Fibroblast of skin of right quadriceps (primary cell): ENCODE measurements at places on chromosomes 5 and 9.
A peak's percentile ranks its signal among the peaks of the same experiment; 100 is the strongest.

DNA sequence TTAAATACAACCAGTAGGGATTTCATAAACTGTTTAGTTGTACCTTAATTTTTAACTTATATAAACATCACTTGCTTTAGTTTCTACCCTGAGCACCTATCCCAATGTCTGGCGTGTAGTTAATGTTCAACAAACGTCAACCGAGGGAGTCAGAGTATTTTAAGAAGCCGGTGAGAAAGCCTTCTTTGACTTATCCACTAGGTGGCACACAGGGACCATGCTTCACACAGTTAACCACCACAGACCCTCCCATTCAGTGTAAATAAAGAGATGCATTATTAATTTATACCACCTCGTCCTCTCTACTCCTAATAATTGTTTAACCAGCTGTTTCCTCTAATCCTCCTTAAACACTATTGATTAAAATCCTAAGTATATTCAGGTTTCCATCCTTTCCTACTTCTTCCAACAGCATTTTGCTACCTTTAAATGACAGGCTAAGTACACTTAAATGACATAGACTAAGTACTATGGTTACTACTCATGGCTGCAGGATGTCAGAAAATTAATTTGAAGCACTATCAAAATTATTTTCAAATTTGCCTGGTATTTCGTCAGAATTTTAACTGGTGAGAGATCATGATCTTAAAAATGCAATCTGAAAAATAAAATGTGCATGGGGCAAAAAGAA, 2.3 kb downstream of the HAPLN1 start:
- DNase-seq: peak; percentile 64

DNA sequence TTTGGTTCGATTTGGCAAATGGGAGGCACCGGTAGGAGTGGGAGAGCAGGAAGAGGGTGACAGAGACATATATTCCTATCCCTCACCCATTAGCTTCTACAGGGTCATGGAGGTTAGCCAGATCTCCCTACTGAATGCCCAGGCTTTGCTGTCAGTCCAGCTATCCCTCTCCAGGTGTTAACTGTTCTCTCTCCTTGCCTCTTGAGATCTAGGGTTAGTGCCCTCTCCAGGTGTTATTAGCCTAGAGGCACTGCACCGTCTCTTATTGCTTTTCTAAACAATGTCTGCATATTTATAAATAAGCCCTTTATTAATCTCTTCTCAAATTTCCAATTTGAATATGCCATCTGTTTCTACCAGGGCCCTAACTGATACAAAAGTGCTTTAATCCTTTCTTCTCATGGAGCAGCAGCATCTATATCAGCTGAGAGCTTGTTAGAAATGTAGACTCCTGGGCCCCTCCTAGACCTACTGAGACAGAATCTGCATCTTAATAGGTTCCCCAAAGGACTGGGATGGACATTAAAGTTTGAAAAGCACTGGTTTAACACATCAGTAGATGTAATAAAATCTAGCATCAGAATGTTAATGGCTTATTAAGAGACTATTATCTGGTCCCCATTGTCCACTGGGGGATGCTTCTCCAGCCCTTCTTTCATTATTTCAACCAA, 322.5 kb upstream of the SLC24A2 start:
- DNase-seq: no peak

- DNase-seq: peak; percentile 23
Observed at GRCh38 chr9:88342246-88342645, 46.0 kb upstream of the SPIN1 start.

GRCh38 chr5:37685211-37685610, 154.6 kb downstream of the GDNF start:
- no peak for DNase-seq

DNA sequence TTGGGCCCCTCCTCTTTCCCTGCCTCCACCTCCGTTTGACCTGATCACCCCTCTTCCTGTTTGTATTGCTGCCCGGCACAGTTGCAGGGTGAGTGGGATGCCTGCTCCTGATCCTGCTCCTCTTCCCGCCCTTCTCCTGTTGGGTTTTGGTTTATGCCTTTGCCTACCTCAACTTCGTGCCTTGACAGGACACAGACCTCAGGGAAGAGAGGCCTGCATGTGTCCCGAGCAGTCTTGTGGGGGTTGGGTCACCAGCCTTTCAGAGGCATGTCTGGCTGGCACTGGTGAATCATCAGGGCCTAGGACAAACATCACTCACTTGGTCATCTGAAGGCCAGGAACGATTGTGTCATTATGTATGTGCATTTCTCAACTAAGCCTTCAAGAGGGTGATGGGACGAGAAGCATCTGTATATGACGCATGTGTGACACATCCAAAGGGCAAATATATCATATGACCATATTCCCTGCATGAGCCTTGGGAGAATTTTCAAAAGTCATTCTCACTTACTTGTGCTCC, 56.9 kb downstream of the NPR3 start:
- peak; percentile 89 for DNase-seq

DNA sequence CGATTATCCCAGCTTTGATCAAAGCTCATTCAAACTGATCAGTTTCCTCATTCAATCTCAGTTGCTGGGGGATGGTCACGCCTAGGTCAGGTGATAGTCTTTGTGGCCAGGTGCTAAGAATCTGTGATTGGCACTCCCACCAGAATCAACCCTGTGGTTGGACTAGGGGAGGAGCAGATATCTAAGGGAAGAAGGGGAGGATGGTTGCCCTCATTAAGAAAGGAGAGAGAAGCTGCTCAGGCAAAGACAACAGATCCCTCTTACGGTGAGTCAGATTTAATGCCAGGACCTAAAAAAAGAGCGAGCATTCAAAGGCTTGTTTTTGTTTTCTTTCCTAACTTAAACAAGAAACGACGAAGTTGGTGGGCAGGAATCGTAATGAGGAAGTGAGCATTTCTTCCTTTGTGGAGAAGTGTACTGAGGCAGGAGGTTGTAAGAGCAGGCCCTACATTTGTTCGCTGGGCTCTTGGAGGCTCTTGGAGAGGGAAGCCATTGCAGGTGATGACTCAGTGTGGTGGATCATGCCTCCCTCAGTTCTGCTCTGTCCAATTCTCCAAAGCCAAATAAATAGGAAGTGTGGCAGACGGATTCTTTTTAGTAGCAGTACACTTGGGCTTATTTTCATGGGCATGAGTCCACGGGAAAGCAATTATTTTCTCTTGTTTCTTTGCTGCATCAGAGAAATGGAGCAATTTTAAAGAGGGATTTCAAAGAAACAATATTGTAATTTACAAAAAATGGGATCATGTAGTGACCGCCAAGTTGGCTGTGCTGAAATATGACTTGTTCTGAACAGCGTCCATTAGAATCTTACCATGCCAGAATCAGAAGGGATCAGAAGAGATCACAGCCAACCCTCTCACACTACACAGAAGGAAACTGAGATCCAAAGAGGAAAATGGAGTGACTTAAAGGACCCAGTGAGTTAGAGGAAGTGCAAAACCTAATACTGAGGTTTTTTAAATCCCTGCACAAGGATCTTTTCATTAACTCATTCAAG, 18.7 kb upstream of the TGFBR1 start:
- DNase-seq: peak; percentile 68

- no peak for DNase-seq
Observed at GRCh38 chr5:6783787-6784186, 70.6 kb downstream of the TENT4A start.

DNA sequence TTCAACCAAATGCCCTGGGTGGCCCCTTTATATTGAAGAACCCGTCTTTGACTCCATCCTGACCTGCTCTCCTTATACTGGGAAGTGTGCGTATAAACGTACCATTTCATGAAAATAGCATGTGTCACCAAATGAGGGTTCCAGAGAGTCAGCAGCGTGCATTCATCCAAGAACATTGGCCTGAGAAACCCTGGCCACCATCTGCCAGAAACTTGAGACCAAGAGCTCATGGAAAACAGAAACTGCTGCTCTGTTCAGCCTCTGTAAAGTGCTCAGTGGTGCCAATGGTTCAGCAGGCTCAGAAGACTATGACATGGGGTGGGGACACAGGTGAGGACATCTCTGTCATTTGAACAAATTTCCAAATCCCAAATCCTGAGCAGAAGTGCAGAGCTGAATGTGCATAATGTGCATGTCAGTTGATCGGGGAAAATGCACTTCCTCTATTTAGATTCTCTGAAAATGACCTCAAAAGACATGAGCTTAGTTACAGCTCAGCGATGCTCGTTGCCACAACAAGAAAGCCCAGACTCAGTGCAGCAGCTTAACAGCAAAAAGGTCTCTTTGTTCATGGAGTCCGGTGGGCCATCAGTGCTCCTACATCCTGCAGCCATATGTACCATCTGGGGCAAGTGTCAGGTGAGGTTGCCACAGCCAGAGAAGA, 176.1 kb downstream of the ATPSCKMT start:
- no peak for DNase-seq

GRCh38 chr5:14004598-14005394, 60.3 kb upstream of the DNAH5 start:
- peak; percentile 51 for DNase-seq

- no peak for DNase-seq
Observed at GRCh38 chr9:96068511-96068910, 193.0 kb downstream of the ERCC6L2 start.

DNA sequence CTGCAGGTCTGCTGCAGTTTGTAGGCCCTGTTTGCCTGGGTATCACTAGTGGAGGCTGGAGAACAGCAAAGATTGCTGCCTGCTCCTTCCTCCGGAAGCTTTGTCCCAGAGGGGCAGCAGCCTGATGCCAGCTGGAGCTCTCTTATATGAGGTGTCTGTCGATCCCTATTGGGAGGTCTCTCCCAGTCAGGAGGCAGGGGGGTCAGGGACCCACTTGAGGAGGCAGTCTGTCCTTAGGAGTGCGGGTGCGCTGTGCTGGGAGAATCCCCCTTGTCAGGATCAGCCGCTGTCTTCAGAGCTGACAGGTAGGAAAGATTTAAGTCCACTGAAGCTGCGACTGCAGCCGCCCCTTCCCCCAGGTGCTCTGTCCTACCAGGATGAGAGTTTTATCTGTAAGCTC, 64.9 kb downstream of the CCDC171 start:
- DNase-seq: no peak

- DNase-seq: peak; percentile 17
Observed at GRCh38 chr5:117801583-117801982, 1186.8 kb downstream of the DTWD2 start.

- no peak for DNase-seq
Observed at GRCh38 chr5:154478752-154479159, 729 bp upstream of the HAND1 start.

- DNase-seq: no peak
Observed at GRCh38 chr5:32934529-32934928, 223.4 kb downstream of the NPR3 start.

DNA sequence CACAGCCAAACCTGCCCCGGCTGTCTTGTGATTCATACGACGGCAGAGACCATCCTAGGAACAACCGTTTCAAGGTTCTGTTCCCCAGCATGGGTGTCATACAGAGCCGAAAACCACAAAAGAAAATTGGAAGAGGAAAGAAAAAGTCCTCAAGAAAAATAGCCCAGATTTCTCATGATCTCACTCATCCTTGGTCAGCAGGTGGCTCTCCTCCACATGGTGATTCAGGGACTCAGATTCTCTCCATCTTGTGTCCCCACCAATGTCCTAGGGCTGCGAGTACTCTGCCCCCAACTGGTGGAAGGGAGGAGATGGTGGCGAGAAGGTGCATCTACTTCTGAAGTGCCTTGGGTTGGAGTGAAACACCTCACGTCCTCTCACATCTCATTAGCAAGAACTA, 25.6 kb downstream of the PDZD2 start:
- peak; percentile 12 for DNase-seq

- DNase-seq: peak; percentile 64
Observed at GRCh38 chr9:108761655-108762347, 94.0 kb downstream of the ACTL7B start.

DNA sequence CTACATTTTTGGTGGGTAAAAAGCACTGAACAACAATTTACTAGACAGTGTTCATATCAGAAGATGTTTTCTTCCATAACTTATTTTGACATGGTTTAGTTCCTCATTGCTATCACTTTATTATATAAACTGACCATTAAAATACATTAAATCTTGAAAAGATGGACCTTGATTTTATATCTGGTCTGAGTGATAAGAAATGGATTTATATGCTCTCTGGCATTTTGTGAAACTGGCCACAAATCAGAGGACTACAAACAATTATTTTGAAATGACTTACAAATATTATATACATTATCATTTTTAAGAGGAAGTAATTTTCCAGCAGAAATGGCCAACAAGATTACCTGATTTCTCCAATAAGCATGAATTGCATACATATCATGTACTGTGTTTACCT, 23.6 kb upstream of the TRIM36 start:
- no peak for DNase-seq

DNA sequence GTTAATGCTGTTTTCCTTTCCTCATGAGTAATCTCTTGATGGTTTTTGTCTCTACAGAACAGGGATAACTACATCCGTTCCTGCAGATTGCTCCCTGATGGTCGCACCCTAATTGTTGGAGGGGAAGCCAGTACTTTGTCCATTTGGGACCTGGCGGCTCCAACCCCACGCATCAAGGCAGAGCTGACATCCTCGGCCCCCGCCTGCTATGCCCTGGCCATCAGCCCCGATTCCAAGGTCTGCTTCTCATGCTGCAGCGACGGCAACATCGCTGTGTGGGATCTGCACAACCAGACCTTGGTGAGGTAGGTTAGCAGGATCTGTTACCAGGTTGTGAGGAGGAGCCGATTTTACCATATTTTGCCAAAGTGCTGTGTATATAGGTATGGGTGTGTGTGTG, 148.2 kb downstream of the TLE4 start:
- no peak for DNase-seq

DNA sequence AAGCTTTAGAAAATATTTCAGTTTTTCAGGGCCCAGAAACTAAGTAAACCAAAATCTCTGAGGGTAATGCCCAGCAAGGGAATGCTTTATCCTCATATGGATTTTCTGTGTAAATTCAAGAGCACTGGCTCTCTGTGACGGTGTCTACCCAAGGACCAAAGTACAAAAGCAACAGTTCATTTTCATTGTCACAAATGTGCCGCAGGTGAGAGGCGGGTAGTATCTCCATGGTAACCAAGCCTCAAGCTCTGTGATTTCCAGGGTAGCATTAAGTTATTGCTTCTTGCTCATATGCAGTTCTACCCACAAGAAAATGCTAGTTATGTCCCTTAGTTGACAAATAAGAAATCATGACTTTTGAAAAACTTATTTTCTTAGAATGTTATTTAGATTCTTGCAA, 164.3 kb downstream of the MTRR start:
- no peak for DNase-seq

GRCh38 chr5:10583663-10584572, 20.0 kb downstream of the ANKRD33B start:
- no peak for DNase-seq

GRCh38 chr9:110427497-110428104, 89.9 kb upstream of the TXNDC8 start:
- peak; percentile 35 for DNase-seq
